GM04504 (cell line): ENCODE measurements at places on chromosomes 3 and 15.

- no peak for DNase-seq
These were observed 74.8 kb upstream of the PLCL2 start for GRCh38 chr3:16809993-16810392.

- no peak for DNase-seq
These were observed 26.3 kb upstream of the CCDC39 start for GRCh38 chr3:180705619-180706018.

GRCh38 chr3:46927718-46928073, 48.8 kb downstream of the CCDC12 start:
- no peak for DNase-seq

- DNase-seq: peak; percentile 37
These were observed 137.0 kb upstream of the C2CD4B start for GRCh38 chr15:62301993-62302675.

DNA sequence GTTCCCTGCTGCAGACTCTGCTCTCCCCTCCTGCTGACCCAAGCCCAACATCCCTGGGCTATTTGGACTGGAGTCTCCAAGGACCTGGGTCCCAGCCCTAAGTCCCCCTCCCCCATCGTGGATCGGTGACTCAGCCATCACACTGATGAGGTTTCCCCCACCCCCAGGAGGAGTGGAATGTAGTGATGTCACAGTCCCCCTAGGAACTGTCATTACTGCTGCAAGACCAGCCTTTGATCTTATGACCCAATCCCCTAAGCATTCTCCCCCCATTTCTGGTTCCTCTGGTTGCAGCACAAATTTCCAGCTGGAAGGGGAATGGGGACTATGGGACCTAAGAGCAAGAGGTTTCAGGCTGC, 63.4 kb upstream of the CSPG4 start:
- peak; percentile 4 for DNase-seq

GRCh38 chr15:88073391-88073691, 183.2 kb downstream of the NTRK3 start:
- DNase-seq: no peak

DNA sequence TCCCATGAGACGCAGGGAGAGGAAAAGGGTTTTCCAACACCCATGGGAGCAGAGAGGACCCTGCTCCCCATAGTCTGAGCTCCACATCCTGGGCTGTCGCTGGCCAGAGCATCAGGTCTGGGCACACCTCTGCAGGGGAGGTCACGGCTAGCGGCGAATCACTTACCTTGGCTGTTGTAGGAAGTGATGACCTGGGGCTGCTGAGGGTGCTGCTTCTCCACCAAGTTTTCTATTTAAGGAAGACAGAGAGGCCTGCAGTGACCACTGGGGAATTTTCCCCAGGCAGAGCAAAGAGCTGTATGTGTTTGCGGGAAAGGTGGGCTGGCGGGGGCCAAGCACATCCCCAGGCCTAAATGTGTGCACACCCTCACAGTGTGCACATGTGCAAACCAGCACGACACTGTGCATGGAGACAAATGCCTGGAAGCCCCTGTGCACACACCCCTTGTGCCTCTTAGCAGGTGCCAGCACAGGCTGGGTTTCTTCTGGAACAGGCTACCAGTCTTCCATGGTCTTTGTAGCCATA, 7.6 kb downstream of the KY start:
- no peak for DNase-seq

DNA sequence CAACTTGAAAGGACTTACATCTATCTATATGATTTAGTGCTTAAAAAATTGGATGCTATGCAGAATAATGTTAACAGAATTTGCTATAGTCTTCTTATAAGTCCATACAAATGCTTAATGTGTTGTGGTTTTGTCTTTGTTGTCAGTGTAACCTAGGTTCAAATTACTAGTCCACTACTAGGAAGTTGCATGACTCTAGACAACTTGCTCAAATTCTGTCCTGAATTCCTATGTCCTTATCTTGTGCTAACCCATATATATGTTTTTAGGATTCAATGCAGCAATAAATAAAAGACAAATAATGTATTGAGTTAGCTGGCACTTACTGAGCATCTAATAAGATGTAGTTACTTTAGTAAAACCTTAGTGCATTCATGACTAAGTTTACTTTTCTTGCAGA, 276.5 kb upstream of the KCNMB2 start:
- DNase-seq: no peak

DNA sequence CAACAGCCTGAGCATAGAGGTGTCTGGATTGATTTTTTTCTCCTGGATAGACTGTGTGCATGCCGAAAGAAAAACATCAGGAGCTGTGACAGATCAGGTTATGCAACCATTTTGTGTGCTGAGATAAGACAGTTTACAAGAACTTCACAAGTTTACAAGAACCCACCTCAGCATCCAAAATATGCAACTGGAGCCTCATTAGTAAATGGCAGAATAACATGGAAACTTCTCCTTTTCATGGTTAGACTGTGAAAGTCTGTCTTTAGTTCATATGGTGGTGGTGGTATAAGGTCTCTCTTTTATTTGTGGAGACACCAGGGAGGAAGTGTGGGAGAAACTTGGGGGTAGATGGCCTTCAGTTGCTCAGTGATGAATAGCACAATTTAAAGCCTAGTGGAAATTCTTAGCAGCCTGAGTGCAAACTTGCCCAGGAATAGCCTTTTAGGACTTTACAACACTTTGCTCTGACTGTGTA, 3.7 kb upstream of the ZNF609 start:
- DNase-seq: no peak

DNA sequence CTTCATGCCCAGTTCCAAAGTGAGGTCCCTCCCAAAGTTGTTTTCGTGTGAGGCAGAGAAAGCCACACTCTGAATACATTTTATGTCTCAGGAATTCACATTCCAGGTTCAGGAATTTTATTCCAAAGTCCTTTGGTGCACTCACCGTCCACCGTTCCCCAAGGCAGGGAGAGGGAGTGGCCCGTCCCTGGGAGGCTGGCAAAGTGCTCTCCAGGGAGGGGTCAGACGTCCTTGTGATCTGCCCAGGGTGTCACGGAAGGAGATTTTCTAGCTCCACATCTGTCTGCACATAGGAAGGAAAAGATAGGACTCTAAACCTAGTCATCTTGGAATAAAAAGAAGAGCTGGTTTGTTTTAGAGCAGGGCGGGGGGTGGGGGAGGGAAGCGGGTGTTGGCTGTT, 47.9 kb downstream of the KLF13 start:
- no peak for DNase-seq

- DNase-seq: no peak
These were observed 286.9 kb upstream of the C2CD4B start for GRCh38 chr15:62452026-62452425.

GRCh38 chr3:17399586-17399985, 342.8 kb downstream of the TBC1D5 start:
- no peak for DNase-seq

- no peak for DNase-seq
These were observed 775 bp upstream of the CCDC39 start for GRCh38 chr3:180680097-180680430.

GRCh38 chr3:45185461-45185860, 39.3 kb upstream of the CDCP1 start:
- no peak for DNase-seq

- DNase-seq: no peak
These were observed 180.7 kb upstream of the TTC14 start for GRCh38 chr3:180421221-180421620.

DNA sequence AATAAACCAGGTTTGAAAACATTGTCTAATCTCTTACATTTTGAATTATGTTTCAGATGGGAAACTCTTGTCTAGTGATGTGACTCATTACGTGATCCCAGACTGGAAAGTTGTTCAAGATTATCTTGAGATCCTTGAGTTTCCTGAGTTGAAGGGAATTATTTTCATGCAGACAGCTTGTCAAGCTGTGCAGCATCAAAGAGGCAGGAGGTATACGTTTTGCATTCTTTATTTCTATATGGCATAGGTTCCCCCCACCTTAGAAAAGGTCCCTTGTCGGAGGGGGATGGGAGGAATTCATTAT, 1.5 kb downstream of the DIS3L start:
- DNase-seq: no peak

GRCh38 chr15:91936927-91937326, 83.4 kb downstream of the SLCO3A1 start:
- DNase-seq: no peak

- DNase-seq: no peak
These were observed 5.9 kb downstream of the EHD4 start for GRCh38 chr15:41966414-41966812.

GRCh38 chr3:65814845-65815578, 223.7 kb downstream of the MAGI1 start:
- DNase-seq: no peak

DNA sequence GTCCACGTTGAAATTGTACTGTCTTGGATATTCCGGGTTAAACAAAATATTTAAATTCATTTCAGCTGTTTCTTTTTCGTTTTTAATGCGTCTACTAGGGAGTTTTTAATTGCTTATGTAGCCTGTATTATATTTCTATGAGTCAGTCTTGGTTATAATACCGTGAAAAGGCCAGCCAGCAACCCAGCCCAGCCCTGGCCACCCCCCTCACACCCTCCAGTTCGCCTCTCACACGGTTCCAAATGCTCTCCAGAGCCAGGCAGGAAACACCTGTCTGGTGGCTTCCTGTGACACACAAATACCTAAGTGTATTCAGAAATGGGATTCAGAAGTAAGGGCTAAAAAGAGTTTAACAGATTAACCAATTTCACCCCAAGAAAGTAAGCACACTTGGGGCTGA, 4.4 kb downstream of the SH3BP5 start:
- DNase-seq: no peak

DNA sequence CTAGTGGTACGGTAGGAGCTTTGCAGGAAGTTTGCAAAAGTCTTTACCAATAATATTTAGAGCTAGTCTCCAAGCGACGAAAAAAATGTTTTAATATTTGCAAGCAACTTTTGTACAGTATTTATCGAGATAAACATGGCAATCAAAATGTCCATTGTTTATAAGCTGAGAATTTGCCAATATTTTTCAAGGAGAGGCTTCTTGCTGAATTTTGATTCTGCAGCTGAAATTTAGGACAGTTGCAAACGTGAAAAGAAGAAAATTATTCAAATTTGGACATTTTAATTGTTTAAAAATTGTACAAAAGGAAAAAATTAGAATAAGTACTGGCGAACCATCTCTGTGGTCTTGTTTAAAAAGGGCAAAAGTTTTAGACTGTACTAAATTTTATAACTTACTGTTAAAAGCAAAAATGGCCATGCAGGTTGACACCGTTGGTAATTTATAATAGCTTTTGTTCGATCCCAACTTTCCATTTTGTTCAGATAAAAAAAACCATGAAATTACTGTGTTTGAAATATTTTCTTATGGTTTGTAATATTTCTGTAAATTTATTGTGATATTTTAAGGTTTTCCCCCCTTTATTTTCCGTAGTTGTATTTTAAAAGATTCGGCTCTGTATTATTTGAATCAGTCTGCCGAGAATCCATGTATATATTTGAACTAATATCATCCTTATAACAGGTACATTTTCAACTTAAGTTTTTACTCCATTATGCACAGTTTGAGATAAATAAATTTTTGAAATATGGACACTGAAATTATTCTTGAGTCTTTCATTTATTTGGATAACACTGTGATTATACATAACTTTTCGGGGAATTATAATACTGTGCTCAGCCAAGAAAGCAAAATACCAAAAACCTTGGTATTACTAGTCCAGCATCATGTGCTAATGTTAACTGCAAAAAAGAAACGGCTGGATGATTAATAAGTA, 2.2 kb downstream of the SOX2 start:
- DNase-seq: no peak

GRCh38 chr3:20013396-20013795, 1.3 kb upstream of the PP2D1 start:
- DNase-seq: no peak

DNA sequence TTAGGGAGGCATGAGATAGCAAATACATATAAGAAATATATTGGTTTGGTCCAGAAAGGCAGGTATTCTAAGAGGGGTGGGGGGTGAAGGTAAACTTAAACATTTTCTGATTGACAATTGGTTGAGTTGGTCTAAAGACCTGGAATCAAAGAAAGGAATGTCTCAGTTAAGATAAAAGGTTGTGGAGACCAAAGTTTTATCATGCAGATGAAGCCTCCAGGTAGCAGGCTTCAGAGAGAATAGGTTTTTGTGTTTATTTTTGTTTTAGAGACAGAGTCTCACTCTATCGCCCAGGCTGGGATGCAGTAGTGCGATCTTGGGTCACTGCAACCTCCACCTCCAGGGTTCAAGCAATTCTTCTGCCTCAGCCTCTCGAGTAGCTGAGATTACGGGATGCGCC, 80.5 kb downstream of the NPAP1 start:
- DNase-seq: no peak

DNA sequence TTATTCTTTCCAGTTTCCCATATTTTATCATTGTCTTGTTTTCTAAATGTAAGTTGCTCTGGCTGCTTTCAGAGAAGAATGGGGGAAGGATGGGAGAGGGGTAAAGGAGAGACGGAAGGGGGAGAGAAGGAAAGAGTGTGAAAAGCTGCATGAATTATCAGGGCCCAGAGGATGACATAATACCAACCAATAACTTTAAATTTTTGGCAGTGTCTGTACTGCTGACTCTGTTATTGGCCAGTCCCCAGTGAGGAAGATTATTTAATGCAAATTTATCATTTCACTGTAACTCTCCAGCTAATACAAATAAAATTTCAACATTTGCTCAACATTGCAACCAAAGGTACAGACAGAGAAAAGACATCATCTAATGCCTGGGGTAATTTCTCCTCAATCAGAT, 551.7 kb upstream of the CFAP20DC start:
- no peak for DNase-seq
